Activated naive CD8-positive, alpha-beta T cell treated with anti-CD3 and anti-CD28 coated beads, Interleukin-2, amount 50 U/mL, for 16 hours (primary cell): ENCODE measurements at places on chromosomes 6 and 20.

DNA sequence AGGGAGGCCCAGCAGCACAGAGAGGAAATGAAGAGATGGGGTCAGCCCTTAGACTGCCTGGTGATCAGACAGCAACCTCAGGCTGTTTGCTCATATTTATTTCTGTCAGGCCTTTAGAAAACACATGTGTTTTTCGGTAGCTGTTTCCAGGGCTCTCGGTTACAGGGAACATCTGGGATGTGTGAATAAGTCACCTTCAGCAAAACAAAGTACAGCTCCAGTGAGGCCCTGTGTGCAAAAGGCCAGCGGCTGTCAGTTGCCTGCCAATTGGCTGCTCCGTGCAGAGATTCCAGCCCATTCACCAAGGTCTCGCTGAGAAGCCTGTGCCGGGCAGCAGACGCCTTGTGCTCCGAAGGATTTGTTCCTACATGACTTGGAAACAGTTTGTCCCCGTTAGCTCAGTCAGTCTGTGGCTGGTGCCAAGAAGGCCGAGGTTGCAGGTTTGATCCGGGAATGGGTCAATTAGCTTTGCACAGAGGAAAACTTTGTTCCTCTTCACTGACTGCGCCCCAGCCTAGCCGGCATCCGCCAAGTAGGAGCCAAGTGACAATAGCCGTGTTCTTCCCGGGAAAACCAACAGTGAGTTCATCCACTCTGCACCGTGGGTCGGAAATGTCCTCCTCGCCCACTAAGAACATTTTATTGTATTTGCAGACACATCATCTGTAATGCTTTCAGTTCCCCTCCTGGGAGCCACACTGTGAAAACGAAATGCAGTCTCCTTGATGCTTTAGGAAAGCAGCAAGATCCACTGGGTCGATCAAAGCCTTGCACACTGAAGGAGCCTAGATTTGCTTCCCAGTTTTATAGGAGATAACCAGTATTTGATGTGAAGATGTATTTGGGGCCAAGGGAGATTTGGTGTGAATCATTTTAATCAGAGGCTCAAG lies 315.4 kb upstream of the CDYL start:
- DNase-seq, result no peak

DNA sequence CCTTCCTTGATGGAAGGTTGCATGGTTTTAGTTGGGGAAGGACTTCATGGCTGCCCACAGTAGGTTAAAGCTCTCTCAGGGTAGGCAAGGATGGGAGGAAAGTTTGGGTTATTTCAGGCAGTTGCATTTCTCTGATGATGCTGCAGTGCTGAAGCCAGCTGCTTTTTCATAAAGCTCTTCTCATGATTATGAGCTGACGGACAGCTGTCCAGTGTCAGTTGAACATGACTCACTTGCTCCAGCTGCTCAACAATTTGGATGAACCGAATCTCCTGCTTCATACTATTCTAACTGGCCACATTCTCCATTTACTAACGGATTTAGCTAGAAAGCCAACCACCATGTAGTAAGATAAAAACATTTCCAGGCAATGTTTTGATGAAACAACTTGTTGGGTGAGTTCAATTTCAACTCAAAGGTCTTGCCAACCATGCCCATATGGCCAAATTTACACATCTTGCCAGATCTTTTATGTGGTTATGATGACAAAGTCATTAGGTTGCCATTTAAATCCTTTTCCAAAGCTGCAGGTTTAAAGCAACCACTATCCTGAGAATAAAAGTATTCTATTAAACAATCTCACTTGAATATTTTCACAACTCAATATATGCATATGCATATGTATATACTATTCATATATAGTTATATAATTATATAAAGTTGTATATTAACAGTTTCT lies 125.9 kb downstream of the HS3ST5 start:
- no peak for DNase-seq

DNA sequence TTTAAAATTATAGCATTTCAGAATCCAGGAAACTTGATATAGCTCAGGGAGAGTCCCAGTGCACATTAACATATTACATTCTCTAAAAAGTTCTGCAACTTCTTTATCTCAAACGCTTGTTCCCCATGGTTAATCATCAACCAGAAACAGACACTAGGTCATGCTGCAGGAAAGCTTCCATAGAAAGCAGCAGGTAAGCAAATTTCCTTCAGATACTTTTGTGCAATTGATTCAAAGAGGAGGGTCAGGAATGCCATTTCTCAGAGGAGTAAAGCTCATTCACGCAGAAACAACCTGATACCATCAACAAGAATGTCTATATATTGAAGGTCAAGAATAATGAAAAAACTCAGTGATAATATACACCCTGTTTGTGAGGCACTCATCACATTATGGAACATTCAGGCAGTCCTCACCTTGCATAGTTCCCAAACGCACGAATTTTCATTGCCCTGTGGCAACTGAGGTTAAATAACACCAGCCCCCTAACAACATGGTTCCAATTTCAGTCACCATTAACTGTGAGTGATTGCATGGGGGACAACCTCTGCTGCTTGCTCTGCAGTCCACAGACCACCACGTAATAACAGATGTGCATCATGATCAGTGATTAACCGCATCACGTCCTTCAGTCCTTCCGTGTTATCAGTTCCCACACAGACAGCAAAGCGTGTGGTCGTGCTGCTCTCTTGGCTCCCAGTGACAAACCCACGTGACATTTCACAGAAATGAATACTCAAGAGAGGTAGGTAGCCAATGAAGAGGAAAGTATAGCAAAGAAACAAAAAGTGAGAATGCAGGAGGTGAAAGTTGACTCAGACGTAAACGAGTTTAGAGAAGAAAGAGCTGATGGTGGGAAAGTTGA lies 95.7 kb downstream of the LY86 start:
- no peak for DNase-seq

DNA sequence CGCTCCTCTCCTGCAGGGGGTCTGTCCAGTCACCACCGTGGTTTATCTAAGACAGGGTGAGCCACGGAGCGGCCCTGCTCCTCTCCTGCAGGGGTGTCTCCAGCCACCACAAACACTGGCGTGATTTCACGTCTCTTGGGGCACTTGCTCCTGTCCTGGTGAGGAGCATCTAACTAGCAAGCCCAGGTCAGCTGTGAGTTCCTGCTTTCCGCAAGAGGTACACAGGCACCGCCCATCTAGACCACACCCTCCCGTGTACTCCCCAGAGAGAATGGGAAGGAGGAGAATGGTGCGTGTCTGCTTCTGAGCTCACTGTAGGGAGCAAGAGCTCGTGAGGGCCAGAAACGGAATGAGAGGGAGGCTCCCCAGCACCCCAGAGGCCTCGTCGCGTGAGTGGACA lies 40.7 kb downstream of the DACT2 start:
- DNase-seq, result no peak

DNA sequence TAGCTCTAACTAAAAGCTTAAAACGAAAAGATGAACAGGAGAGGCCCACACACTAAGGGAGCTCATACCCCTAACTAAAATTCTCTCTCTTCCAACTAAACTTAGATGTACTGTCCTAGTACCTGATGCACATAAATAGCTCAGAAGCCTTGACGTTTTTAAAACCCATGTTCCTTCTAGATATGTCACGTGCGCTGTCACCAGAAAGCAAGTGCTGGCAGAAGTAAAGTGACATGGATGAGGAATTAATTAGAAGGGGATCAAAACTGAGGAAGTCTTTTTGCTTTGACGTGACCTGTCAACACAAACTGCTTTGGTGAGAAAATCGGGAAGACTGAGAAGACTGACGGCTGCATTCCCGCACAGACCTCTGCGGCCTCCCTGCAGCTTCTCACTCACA lies 142.5 kb downstream of the ZMYND8 start:
- DNase-seq, result no peak

GRCh38 chr20:59392736-59393135 lies 92.3 kb downstream of the EDN3 start:
- DNase-seq, result no peak

GRCh38 chr6:47414423-47415167 lies 63.0 kb upstream of the CD2AP start:
- no peak for DNase-seq

- DNase-seq, result no peak
Observed at GRCh38 chr20:25135031-25135430, 53.1 kb upstream of the VSX1 start.

- no peak for DNase-seq
Observed at GRCh38 chr6:43941174-43941573, 171.2 kb downstream of the VEGFA start.

- no peak for DNase-seq
Observed at GRCh38 chr6:116229287-116229913, 24.5 kb downstream of the TSPYL4 start.

DNA sequence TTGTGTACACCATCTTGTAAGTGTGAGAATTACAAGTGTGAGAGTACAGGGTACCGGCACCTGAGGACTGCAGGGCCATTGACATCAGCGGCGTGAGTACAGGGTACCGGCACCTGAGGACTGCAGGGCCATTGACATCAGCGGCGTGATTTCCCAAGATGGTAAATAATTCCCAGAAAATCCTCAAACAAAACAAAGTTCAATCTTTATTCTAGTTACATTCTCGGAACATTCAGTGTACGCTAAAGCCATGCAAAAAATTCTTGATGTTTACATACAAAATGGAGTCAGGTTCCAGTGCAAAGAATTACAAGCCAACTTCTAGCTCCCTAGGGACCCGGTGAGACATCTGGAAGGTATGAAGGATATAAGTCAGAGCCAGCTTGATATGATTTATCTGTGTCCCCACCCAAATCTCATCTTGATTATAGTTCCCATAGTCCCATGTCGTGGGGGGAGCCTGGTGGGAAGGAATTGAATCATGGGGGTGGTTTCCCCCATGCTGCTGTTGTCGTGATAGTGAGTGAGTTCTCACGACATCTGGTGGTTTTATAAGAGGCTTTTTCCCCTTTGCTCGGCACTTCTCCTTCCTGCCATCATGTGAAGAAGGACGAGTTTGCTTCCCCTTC lies 172.7 kb downstream of the TTLL2 start:
- no peak for DNase-seq

DNA sequence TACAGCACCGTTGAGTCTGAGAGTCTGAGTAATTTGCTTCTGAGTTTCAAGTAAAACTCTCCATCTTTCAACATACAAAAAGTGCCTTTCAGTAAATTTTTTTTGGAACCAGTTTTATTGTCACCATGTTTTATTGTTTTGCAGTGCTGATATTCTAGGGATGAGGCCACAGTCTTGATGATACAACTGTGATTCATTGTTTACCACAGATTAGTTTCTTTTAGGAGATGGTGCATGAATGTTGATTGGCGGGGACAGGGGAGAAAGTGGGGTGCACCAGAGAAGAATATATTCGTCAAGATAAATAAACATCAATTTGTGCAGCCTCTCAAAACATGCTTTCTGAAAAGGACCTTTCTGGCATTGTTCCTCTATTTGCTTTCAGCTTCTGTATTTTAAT lies 109.0 kb downstream of the MCHR2 start:
- no peak for DNase-seq

DNA sequence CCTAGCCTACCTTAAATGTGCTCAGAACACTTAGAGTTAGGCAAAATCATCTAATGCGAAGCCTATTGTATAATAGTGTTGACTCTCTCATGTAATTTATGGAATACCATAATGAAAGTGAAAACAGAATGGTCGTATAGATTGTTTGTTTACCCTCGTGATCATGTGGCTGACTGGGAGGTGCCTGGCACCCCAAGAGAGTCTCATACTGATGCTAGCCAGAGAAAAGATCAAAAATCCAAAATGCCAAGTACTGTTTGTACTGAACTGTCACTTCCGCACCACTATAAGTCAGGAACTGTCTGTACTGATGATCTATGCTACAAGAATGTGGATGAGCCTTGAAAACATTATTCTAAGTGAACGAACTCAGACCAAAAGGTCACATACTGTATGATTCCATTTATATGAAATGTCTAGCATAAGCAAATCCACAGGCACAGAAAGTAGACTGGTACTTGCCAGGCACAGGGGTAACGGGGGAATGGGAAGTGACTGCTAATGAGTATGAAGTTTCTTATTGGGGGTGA lies 22.4 kb downstream of the ZMYND8 start:
- DNase-seq, result no peak

DNA sequence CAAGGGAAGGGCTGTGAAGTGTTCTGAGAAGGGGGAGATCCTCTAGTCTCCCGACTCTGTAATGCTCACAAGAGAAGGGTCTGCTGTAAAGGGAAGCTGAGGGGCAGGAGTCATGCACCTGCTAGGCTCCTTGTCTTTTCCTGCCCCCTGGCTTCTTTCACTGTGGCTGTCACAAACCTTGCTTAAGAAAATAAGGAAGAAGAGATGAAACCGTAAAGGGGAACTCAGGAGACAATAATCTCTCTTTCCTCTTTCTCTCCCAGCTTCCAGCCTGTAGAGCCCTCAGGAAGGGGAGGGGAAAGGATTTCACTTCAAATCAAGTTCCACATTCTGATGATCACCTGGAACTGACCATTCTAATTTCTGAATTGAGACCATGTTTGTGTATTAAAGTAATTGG lies 26.3 kb downstream of the SLC13A3 start:
- DNase-seq, result no peak

DNA sequence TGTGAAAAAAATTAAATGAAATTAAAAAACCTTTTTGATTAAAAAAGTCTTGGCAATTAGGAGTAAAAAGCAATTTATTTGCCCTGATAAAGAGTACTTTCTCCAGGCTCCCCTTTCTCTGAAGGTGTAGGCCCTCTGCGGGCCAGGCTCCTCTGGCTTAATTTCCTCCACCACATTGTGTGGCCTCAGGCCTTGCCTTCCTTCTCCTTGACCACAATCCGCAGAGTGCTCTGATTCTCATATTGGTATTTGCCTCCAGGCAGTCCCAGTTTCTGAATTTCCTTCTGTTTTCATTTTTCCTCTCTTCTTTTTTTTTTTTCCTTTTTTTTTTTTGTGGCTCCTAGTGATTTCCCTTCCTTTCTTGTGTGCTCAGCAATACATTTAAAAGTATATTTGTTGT lies 96.4 kb downstream of the AIG1 start:
- DNase-seq, result no peak

DNA sequence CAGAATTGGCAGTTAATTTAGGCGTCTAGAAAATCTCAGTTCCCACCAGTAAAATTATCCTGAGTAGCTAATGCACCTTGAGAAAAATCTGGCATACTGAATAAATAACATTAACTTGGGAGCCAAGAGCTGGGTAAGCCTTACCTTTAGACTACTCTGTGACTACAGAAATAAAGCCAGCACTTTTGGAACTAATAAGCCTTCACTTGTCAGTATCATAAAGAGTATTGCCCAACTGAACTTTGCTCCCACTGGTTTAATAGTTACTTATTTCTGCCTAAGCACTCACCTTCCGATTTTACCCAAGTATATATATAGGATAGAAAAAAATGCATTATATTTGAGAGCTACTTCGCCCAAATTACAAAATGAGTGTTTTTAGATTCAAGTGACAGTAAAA lies 10.7 kb downstream of the FAM8A1 start:
- DNase-seq, result no peak

GRCh38 chr20:14861028-14861699 lies 523.8 kb upstream of the FLRT3 start:
- DNase-seq, result no peak
